H9 (cell line): ENCODE measurements at places on chromosomes 13 and 19. TPM values are rescaled to one million over a fixed set of nuclear protein-coding genes. Genes with fewer than 3 reads are reported as not detected.

- H3K4me1 ChIP-seq, result peaks cover 16% of the 10 kb centered on the region; the same call in 1 of the 2 replicates
- H3K27me3 ChIP-seq, result no peaks in the 10 kb centered on the region
- peaks cover 3% of the 10 kb centered on the region; the same call in 1 of the 2 replicates for H3K36me3 ChIP-seq
- H3K27ac ChIP-seq, result peak overlapping the region; percentile 12
- peak; percentile 61 for DNase-seq
- no peak overlapping the region for H3K4me3 ChIP-seq
These were observed 10.2 kb downstream of the CARM1 start for GRCh38 chr19:10881403-10882107.

PNMA8A gene
- total RNA-seq, result 22.6 and 23.2 TPM in 2 replicates

DNA sequence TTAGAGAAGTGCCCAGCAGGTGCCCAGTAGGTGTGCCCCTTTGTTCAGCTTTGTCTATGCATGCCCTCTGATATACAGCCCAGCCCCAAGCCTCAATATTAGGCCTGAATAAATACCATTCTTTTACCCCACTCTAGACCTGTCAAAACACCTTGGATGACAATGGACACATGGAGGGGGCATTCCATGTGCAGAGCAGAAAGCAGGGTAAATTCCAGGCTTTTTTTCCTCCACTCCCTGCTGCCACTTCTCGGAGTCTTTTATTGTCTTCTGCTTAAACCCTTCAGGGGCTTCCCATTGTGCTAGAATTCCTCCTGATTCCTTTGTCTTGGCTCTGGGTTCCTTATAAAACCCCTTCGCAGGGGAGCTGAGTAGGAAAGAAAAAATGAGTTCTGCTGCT lies 5.8 kb upstream of the FRY start:
- no peaks in the 10 kb centered on the region for H3K36me3 ChIP-seq
- H3K27me3 ChIP-seq, result no peaks in the 10 kb centered on the region
- H3K27ac ChIP-seq, result no peak overlapping the region
- H3K4me1 ChIP-seq, result peaks cover 4% of the 10 kb centered on the region; the same call in 1 of the 2 replicates
- peak; percentile 45 for DNase-seq

DNA sequence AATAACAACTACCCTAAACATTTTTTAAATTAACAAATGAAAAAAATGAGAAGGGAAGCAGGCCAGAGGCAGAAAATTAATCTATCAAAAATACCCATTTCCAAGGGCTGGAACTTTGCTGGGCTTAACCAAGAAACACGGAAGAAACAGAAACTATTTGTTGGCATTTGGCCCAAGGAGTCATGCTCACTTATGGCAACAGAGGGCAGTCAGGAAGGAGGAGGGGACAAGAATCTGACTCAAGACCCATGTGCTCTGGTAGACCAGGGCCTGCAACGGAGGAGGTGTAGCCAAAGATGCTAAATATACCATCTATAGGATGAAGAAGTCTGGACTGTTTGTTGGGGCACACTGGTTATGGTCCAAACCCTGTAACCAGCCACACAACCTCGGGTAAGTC lies 496.7 kb downstream of the COG6 start:
- no peaks in the 10 kb centered on the region; the same call in 1 of the 2 replicates for H3K4me1 ChIP-seq
- H3K4me3 ChIP-seq, result no peak overlapping the region
- DNase-seq, result no peak
- H3K36me3 ChIP-seq, result no peaks in the 10 kb centered on the region
- H3K27ac ChIP-seq, result no peak overlapping the region

EEF1AKMT1 gene
- total RNA-seq, result 5.1 and 6.1 TPM in 2 replicates

KIR3DL2 gene
- not detected in 2 replicates for total RNA-seq

- no peaks in the 10 kb centered on the region for H3K4me1 ChIP-seq
- H3K27ac ChIP-seq, result no peak overlapping the region
- peak; percentile 39 for DNase-seq
- no peak overlapping the region for H3K4me3 ChIP-seq
- H3K36me3 ChIP-seq, result peaks cover 15% of the 10 kb centered on the region; the same call in 1 of the 2 replicates
These were observed 18.6 kb upstream of the ZNF816 start for GRCh38 chr19:52981329-52981728.

DNA sequence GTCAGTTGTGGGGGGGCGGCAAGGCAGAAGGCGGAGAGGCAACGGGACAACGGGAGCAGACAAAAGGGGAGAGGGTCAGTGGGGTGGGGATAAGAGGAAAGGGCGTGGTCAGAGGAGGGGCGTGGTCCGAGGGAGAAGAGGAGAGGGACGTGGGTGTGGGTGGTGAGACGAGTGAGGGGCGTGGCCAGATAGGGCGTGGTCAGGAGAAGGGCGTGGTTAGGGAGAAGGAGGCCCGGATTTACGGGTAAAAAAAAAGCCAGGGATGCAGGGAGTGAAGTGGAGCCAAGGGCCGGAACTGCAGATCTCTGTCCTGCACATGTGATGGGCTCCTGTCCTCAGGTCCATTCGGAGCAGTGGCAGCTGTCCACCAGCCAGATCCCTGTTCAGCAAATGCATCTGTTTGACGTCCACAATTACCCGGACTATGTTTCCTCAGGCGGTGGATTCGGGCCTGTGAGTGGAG lies 21.5 kb downstream of the CPT1C start:
- peak; percentile 96 for DNase-seq
- no peaks in the 10 kb centered on the region for H3K27me3 ChIP-seq
- H3K27ac ChIP-seq, result no peak overlapping the region
- peaks cover 36% of the 10 kb centered on the region for H3K36me3 ChIP-seq
- no peak overlapping the region for H3K4me3 ChIP-seq
- H3K4me1 ChIP-seq, result no peaks in the 10 kb centered on the region

- no peak overlapping the region for H3K27ac ChIP-seq
- DNase-seq, result peak; percentile 49
- no peak overlapping the region for H3K4me3 ChIP-seq
- H3K36me3 ChIP-seq, result peaks cover 5% of the 10 kb centered on the region
These were observed 4.8 kb upstream of the TM9SF2 start for GRCh38 chr13:99496184-99497142.

PALM3 gene
- 11.5 and 13.5 TPM in 2 replicates for total RNA-seq

DNA sequence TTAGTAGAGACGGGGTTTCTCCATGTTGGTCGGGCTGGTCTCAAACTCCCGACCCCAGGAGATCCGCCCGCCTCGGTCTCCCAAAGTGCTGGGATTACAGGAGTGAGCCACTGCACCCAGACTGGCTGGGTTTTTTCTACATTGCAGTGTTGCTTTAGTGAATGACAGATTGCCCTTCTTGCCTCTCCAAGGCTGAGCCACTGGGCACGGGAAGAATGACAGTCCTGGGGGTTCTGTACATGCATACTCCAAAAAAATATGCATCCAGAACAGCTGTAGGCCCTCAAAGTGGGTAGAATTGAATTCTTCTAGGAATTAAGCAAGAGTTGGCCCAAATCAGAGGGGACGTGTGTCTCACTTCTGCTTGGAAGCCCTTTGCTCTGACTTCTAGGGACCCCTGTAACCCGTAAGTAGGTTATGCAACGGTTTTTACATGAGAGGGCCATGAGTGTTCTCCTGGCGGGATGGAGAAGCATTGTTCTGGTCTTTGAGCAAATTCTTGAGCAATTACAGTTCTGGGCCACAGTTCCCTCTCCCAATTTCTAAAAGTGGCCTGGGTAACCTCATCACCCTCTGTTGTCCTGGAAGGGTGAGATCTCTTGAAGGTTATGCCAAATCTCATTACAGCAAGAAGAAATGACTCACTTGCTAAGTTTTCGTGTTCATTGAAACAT lies 3.6 kb downstream of the ACTN4 start:
- H3K4me1 ChIP-seq, result peaks cover 19% of the 10 kb centered on the region
- no peaks in the 10 kb centered on the region for H3K27me3 ChIP-seq
- peaks cover 11% of the 10 kb centered on the region for H3K36me3 ChIP-seq
- DNase-seq, result no peak

PLIN5 gene
- total RNA-seq, result 2.7 and 3.9 TPM in 2 replicates

ZNF57 gene
- 7.8 and 8.8 TPM in 2 replicates for total RNA-seq

DNA sequence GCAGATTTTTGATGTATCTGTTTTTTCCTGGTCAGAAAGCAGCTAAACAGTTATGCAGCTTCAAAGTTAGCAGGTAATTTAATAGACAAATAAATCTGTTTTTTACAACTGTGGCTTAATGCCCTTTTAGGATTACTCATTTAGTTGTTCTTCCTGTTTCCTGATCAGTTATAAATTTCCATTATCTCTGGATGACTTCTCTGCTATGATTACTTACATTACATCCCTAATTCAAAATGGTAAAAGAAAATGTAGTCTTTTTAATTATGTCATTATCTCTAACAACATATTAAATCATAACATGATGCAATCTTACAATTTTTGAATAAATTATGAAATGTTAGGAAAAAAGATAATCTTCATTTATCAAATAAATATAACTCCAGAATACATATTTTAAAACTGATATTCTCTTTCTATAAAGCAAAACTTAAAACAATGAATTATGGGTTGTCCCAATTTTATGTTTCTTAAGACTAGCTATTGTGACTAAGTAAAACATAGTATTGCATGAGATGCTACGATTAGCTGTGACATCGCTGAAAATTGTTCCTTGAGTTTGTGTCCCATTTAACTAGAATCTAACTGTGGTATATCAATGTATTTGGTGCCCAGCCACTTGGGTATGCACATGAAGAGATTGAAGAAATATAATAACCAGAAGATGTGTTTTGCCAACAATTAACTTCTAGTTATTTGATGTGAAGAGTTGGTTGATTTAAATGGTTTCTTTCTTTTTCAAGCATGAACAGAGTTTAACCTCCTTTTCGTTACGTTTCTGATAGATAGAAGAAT lies 605.3 kb upstream of the SPRY2 start:
- no peaks in the 10 kb centered on the region for H3K4me1 ChIP-seq
- H3K27ac ChIP-seq, result no peak overlapping the region
- no peaks in the 10 kb centered on the region for H3K36me3 ChIP-seq
- H3K27me3 ChIP-seq, result no peaks in the 10 kb centered on the region
- H3K4me3 ChIP-seq, result no peak overlapping the region
- DNase-seq, result no peak

GRCh38 chr13:114123448-114123847 lies 9.0 kb downstream of the RASA3 start:
- H3K27ac ChIP-seq, result no peak overlapping the region
- no peaks in the 10 kb centered on the region for H3K36me3 ChIP-seq
- H3K27me3 ChIP-seq, result no peaks in the 10 kb centered on the region
- no peaks in the 10 kb centered on the region; the same call in 1 of the 2 replicates for H3K4me1 ChIP-seq

PLPP2 gene
- 143 and 152 TPM in 2 replicates for total RNA-seq

DNA sequence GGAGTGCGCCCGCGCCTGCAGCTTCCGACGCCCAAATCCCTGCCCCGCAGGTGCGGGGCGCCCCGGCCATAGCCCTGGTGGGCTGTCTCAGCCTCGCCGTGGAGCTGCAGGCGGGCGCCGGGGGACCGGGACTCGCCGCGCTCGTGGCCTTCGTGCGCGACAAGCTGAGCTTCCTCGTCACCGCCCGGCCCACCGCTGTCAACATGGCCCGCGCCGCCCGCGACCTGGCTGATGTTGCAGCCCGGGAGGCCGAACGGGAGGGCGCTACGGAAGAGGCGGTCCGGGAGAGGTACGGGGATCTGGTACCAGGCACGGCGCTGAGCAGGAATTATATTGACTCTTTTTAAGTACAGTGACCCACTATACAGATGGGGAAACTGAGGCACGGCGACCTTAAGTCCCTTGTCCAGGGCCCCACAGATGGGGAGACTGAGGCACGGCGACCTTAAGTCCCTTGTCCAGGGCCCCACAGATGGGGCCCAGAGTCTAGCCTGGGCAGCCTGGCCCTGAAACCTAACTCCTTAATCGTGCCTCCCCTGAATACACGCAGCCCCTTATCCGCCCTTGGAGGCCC lies 586 bp downstream of the MRI1 start:
- H3K4me3 ChIP-seq, result peak overlapping the region; percentile 69
- H3K4me1 ChIP-seq, result no peaks in the 10 kb centered on the region; the same call in 1 of the 2 replicates

DNA sequence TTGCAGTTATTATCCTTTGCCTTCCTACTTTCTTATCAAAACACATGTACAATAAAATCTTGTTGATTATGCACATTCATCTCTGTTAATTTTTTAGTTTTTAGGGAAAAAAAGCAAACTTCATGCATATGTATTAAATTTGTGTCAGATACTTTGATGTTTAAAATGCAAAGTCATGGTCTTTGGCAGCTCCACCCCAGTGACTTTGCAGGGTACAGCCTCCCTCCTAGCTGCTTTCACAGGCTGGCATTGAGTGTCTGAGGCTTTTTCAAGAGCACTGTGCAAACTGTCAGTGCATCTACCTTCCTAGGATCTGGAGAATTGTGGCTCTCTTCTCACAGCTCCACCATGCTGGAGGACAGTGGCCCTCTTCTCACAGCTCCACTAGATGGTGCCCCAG lies 1988.1 kb upstream of the PCDH20 start:
- no peak for DNase-seq
- H3K4me1 ChIP-seq, result no peaks in the 10 kb centered on the region
- H3K27ac ChIP-seq, result no peak overlapping the region

GRCh38 chr19:39030854-39031367 lies 1.4 kb downstream of the FBXO27 start:
- H3K4me3 ChIP-seq, result peak overlapping the region; percentile 72
- H3K27me3 ChIP-seq, result no peaks in the 10 kb centered on the region; the same call in 1 of the 2 replicates
- DNase-seq, result no peak

DNA sequence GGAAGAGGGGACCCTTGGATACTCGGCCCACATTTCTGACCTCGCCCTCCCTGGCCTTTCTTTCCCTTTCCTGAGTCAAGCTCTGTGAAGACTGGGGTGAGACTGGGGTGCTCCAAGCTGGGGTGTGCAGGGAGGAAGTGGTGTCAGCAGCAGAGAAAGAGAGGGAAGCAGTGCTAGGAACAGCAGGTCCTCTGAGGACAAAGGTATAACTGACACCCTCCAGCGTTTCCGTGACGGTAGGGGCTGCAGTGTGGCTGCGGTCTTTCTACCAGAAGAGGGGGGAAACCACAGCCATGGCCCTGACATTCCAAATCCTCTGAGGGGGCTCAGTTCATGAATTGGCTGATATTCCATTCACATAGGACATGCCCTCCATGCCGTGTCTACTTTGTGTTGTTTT lies 1.1 kb downstream of the KIR3DL2 start:
- H3K36me3 ChIP-seq, result peaks cover 15% of the 10 kb centered on the region
- no peak overlapping the region for H3K4me3 ChIP-seq
- DNase-seq, result no peak
- H3K27me3 ChIP-seq, result no peaks in the 10 kb centered on the region; the same call in 1 of the 2 replicates
- H3K27ac ChIP-seq, result no peak overlapping the region
- no peaks in the 10 kb centered on the region for H3K4me1 ChIP-seq

DNA sequence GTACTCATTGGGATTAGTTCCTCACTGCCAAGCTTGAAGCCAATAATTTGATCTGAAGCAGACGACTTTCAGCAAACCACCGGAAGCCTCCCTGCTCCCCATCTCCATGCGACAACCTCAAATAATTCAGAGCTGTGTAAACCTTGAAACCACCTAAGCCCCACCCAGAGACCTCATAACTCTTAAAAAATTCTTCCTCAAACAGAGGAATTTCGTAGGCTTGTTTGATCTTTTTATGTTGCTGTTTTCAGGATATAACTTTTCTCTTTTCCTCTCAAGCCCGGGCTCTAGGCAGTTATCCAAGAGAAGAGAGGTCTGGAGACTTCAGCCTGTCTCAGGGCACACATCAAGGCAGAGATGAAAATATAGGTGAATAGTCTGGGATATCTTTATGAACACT lies 311.6 kb downstream of the KCNRG start:
- H3K36me3 ChIP-seq, result no peaks in the 10 kb centered on the region
- H3K27me3 ChIP-seq, result no peaks in the 10 kb centered on the region
- H3K4me1 ChIP-seq, result no peaks in the 10 kb centered on the region
- DNase-seq, result no peak
- no peak overlapping the region for H3K27ac ChIP-seq
